ENCODE measurements at places on chromosomes 2 and 18.
A peak's percentile ranks its signal among the peaks of the same experiment; 100 is the strongest.

- no peak for DNase-seq
These were observed 223.2 kb upstream of the APCDD1 start for GRCh38 chr18:10231220-10231619.

DNA sequence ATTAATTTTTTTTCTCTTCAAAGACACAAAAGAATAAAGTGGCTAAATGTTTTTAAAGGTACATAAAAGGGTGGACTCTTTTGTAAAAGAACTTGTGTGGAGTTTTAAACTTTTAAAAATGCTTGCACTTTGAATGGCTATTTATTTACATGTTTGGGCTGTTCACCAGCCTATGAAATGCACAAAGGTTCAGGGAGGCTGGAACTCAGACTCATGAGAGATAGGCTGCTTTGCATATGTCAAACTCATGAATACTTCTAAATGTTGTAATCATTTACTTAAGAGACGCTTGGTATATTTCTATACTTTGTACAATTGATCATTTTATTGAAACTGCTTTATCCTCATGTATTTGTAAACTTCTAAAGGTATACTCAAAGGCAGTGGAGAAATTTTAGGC lies 79.9 kb downstream of the ZEB2 start:
- DNase-seq = no peak

- peak; percentile 11 for DNase-seq
These were observed 532.0 kb upstream of the FSHR start for GRCh38 chr2:49686291-49686690.

DNA sequence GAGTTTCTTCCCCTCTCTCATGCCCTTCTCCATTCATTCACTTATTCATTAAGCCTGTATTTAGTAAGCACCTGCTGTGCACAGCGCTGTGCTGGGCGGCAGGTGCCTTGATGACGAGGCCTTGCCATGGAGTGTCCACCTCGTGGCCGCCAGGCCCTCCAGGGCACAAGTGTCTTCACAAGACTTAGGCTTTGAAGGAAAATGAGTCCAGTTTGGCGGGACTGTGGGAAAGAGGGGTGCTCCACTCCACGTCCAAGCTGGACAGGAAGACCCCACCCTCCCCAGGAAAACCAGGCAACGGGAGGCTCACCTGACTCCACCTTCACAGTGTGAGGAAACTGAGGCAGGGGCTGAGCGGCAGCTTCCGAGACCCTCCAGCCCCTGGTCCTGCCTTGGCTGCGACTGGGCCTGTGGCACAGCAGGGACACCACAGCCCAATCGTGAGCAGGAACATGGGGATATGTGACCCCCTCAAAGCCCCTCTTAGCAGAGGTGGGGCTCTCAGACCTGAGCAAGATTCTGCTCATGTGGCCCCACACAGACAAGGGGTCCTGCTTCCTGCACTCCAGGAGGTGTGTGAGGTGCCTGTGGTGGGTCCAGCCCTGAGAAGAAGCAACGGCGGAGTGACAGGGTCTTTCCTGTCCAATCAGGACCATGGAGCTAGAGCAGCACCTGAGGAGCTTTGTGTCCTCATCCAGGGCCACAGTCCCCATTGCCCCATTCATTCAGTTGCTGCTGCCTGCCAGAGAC lies 110.3 kb upstream of the ODC1 start:
- DNase-seq = no peak

DNA sequence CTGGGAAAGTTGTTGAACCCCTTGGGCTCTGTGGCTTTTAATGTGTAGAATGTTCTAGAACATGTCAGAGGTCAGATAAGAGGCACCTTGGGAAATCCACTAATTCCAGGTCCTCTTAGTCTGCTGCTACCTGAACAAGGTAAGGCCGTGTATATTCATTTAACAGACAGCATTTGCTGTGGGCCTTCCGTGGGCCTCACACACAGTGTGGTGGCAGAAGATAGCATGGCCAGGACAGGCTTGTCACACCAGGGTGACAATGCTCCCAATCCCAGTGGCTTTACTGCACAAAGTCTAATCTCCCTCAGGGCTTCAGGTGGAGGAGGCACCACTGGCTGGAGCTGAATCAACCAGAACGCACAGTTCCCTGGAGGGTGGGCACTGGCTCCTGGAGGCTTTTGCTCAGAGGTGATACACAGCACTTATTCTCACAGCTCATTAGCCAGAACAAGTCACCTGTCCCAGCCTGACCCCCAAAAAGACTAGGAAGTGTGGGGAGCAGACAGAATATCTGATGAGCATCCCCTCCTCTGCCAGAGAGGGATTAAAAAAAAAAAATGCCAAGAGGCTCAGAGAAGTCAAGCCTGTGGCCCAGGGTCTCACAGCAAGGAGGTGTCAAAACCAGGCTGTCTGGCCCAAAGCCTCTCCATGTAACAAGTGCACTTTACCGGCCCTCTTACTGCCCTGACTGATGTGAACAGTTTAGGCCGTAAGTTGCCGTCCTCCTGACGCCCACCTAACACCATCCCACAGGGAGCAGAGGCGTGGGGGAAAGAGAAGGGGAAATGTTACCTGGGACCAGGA lies 216.9 kb upstream of the RAB6C start:
- no peak for DNase-seq

DNA sequence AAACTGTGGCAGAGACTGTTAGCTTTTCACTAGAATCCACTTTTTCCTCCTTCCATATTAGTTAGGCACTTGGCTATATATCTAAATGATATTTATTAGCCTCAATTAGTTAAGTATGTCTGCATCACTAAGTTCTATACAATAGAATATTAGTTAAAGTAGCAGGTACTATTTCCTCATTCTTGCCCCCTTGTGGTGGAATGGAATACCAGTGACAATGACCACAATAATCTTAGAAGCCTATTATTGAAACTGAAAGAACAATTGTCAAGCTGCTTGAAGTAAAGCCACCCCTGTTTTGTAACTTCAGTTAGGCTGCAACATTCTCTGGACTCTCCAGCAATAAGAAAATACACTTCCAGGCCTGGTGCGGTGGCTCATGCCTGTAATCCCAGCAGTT lies 476.3 kb upstream of the VWC2L start:
- DNase-seq = peak; percentile 5

DNA sequence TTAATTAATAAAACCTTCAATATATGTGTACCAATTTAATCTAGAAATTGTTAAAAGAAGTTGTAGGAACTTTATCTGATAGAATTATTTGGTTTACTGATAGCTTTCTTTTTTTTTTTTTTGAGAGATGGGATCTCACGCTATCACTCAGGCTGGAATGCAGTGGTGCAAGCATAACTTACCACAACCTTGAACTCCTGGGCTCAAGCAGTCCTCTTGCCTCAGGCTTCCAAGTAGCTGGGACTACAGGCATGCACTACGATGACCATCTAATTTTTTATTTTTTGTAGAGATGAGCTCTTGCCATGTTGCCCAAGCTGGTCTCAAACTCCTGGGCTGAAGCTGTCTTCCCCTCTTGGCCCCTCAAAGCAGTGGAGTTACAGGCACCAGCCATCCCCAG lies 66.8 kb downstream of the CCDC138 start:
- DNase-seq = no peak

GRCh38 chr2:48412443-48413250 lies 117.3 kb upstream of the STON1 start:
- no peak for DNase-seq

- no peak for DNase-seq
These were observed 85.7 kb upstream of the UNC80 start for GRCh38 chr2:209685963-209686362.

DNA sequence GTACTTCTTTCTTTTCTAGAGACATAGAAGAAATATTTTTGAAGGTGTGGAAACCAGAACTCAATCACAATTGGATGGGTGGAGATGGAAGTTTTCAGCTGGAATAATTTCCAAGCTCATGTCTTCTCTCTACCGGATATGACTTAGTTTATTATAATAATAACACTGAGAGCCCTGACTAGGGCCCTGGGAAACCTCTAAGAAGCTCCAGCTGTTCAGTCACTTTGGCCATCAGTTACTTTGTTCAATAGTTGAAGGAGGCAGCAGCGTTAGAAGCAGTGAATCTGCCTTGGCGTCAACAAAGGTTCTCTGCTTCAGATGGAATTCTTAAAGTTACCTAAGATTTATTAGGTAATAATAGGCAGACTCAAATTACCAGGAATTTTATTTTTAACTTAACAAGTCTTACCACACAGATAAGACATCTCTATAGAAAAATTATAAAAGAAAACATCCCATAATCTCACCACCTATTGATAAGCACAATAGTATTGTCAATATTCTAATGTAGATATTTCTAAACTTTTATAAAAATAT lies 293.8 kb upstream of the CHAC2 start:
- no peak for DNase-seq

DNA sequence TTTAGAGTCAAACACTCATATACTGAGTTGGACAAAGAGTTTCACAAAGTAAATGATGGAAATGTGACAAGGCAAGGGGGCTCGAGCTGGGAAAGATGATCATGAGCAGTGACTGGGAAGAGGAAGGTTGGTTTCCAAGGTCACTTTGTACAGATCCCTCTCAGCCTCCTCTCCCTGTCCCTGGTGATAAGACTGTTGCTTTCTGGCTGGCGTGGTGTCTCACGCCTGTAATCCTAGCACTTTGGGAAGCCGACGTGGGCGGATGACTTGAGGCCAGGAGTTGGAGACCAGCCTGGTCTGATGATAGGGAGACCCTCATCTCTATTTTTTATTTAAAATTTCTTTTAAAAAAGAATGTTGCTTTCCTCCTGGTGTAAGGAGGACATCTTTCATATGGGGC lies 86.6 kb upstream of the STPG4 start:
- no peak for DNase-seq

DNA sequence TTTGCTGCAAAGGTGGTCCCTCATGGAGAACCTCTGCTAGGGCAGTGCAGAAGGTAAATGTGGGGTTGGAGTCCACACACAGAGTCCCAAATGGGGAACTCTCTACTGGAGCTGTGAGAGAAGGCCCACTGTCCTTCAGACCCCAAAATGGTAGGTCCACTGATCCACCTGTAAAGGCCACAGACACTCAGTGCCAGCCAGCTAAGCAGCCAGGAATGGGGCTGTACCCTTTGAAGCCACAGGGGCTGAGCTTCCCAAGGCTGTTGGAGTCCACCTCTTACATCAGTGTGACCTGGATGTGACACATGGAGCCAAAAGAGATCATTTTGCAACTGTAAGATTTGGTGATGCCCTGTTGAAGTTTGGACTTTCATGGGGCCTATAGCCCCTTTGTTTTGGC lies 252.4 kb upstream of the GULP1 start:
- DNase-seq = no peak

- no peak for DNase-seq
These were observed 41.3 kb downstream of the BCL2L11 start for GRCh38 chr2:111161971-111162370.

DNA sequence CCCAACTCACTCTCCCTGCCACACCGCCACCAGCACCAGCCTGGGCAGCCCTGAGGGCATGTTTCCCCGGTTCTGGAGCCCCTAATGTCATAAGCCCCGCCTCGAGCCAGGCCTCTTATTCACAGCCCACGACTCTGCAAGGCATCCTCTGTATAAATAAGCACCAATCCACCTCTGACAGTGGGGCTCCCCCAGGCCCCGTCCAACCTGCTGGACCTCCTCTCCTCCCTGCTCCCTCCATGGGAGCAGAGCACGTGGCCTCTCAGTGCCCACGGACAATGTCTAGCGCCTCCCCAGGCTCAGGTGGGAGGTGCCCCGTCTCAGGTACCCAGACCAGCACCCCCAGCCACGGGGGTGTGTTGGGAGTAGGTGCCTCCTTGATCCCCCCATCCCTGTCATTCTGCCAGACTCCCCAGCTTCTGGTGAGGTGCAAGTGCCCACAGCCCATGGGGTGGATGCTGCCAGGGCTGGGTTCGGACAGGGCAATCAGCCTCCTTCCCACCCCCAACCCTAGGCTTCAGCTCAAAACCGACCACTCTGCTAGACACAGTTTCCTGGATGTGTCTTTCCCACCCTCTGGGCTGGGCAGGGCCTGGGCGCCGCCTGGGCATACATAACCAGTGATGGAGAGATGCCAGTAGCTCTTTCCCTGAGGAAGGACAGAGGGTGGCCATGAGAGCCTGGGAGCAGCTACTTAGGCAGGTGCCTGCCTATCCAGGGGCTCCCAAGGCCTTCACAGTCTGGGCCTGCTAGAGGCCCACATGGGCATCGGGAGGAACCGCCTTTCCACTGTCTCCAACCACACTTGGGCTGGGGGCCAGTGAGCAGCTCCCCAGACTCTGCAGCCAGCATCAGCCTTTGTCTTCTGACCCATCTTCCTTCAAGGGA lies 1.6 kb upstream of the ADRA2B start:
- DNase-seq = no peak

DNA sequence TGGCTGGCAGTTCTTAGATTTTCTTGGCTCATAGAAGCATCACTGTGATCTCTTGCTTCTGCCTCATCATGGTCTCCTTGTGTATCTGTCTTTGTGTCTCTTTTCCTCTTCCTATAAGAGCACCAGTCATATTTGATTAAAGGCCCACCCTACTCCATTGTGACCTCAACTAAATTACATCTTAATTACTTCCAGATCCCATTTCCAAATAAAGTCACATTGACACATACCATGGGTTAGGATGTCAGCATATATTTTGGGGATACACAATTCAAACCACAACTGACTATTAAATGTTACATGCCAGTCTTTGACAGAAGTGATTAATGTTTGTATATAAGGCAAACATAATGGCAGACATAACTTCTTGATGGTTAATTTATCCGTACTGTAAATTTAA lies 27.3 kb upstream of the TMX3 start:
- DNase-seq = no peak

- DNase-seq = no peak
These were observed 228.9 kb downstream of the NEDD4L start for GRCh38 chr18:58272779-58273435.

- DNase-seq = no peak
These were observed 38.1 kb downstream of the L3MBTL4 start for GRCh38 chr18:6376433-6377229.

DNA sequence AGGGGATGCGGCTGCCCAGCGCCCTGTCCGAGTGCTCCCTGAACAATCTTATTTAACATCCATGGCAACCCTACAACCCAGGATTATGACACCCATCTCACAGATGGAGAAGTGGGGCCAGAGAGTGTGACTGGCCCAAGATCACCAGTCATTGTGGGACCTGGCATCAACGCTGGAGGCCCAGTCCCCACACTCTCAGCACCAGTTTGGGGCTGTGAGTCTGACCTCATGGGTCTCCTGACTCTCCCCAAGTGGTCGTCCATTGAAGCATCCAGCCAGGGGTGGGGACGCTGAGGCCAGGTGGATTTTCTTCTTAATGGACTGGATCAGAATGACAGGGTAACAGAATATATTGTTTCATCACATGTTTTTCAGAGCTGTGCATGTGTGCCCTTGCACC lies 24.5 kb downstream of the MAL start:
- DNase-seq = no peak

GRCh38 chr18:48927286-48928080 lies 23.3 kb downstream of the SMAD7 start:
- DNase-seq = no peak

DNA sequence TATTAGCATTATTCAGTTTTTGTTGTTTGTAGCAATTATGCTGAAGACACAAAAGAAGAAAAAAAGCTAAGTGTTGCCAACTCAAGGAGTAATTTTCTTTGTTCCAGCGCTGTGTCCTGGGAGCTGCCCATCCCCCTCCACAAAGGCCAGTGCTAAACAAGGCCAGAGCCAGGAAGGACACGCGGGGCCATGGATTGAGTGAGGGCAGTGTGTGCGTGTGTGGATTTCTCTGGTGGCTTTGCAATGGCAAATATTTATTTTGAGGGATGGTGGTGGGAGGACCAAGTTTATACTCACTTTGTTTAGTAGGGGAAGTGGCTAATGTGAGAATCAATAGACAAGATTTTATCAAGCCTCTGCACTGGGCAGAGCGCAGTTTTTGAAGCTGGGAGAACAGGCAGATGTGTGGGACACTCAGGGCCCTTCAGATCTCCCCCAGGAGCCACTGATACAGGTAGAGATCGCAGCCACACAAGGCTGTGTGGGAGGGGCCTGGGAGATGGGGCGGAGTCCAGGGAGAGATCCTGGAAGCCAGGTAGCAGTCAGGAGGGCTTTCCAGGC lies 11.4 kb downstream of the AGAP1 start:
- DNase-seq = no peak
